Thyroid gland (tissue), 4 donors: ENCODE measurements at places on chromosomes 2 and 18. TPM values are rescaled to one million over a fixed set of nuclear protein-coding genes. Genes with fewer than 3 reads are reported as not detected.

The UBXN4 gene
- 105 TPM for total RNA-seq

- no peak overlapping the region for H3K4me3 ChIP-seq
- peaks cover 12% of the 10 kb centered on the region for H3K4me1 ChIP-seq
These were observed 32.8 kb upstream of the TNS1 start for GRCh38 chr2:218035463-218036100.

DNA sequence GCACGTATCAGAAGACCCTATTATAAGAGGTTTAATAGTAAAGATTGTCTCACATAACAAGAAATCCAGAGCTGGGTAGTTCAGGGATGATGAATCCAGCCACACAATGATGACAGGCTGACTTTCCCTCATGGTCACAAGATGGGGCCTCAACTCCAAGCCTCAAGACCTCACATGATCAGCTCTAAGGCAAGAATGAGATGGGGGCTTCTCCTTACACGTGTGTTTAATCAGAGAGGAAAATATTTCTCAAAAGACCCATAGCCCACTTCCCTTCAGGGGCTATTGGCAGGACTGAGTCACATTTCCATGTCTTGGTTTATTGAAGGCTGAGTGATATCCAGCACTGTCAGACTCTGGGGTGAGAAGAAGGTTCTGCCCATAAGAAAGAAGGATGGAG lies 100.2 kb upstream of the FOSL2 start:
- DNase-seq, result no peak
- no peak overlapping the region for H3K27ac ChIP-seq
- no peaks in the 10 kb centered on the region for H3K27me3 ChIP-seq
- H3K4me3 ChIP-seq, result no peak overlapping the region
- H3K36me3 ChIP-seq, result no peaks in the 10 kb centered on the region

- no peaks in the 10 kb centered on the region for H3K4me1 ChIP-seq
- DNase-seq, result no peak
- no peak overlapping the region for H3K27ac ChIP-seq
- H3K36me3 ChIP-seq, result no peaks in the 10 kb centered on the region
These were observed 177.9 kb upstream of the RAB6C start for GRCh38 chr2:129801575-129801974.
